A673 (cell line): ENCODE measurements at places on chromosomes 6 and 20.

GRCh38 chr6:39646751-39647420 is 78.3 kb downstream of the KIF6 start:
- peak; percentile 69 for DNase-seq

GRCh38 chr20:37273988-37274387 is 12.4 kb upstream of the GHRH start:
- no peak for DNase-seq

- DNase-seq, result no peak
Measured at GRCh38 chr20:54347166-54347833, 128.1 kb upstream of the DOK5 start.

DNA sequence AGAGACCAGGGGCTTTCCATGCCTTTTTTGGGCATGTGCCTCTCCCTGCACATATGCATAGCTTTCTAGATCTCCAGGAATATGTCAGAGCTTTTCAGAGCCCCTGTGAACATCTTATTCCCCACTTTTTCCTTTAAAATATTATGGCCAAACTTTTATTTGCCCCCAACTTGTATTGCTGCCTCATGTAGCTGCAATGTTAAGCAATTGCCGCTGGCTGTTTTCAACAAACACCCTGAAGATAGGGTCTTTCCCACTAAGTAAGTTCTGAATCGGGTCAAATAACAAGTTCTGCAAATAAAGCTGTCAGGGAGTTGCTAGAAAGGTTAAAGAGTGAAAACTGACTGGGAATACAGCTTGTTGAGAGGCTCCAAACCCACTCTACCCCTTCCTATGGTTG is 42.3 kb downstream of the EBF4 start:
- no peak for DNase-seq
